Stimulated activated CD8-positive, alpha-beta memory T cell treated with anti-CD3 and anti-CD28 coated beads, Interleukin-4, amount 100 ng/mL, for 1 hour (primary cell): ENCODE measurements at places on chromosomes 7 and 10.

- DNase-seq: no peak
Measured at GRCh38 chr10:74929197-74929596, 102.8 kb downstream of the KAT6B start.

GRCh38 chr7:1533547-1534329 lies 3.2 kb downstream of the MAFK start:
- DNase-seq: no peak

GRCh38 chr10:103917302-103918052 lies 507 bp downstream of the STN1 start:
- DNase-seq: no peak

GRCh38 chr10:62075912-62076311 lies 174.4 kb downstream of the ARID5B start:
- DNase-seq: no peak

DNA sequence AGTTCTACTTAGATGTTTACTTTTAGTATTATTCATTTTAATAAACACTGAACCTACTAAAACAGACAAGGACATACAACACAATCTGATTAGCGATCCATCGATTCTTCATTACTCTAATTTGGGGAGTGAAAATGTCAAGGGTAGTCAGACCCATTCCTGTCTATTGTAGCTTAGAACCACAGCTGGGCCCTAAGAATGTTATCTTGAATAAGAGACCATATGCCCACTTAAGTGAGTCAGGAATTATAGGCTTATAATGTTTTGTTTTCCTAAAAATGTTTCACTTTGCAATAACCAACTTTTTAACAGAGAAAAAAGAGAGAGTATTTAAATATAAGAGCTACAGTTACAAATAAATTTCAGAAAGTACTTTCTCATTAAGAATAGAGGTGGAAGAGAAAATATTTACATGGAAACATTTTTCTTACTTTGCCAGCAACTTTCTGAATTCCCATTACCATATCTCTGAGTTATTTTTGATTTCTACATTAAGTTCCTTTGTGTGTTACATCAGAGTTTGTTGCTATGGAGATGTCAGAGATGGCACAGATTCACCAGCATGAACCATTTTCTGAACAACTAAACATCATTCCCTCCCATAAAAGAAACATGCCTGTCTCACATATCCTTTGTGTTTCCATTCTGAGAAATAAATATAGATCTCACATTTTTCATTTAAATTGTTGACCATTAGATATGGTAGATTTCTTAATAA lies 75.4 kb upstream of the SLC13A1 start:
- DNase-seq: no peak

DNA sequence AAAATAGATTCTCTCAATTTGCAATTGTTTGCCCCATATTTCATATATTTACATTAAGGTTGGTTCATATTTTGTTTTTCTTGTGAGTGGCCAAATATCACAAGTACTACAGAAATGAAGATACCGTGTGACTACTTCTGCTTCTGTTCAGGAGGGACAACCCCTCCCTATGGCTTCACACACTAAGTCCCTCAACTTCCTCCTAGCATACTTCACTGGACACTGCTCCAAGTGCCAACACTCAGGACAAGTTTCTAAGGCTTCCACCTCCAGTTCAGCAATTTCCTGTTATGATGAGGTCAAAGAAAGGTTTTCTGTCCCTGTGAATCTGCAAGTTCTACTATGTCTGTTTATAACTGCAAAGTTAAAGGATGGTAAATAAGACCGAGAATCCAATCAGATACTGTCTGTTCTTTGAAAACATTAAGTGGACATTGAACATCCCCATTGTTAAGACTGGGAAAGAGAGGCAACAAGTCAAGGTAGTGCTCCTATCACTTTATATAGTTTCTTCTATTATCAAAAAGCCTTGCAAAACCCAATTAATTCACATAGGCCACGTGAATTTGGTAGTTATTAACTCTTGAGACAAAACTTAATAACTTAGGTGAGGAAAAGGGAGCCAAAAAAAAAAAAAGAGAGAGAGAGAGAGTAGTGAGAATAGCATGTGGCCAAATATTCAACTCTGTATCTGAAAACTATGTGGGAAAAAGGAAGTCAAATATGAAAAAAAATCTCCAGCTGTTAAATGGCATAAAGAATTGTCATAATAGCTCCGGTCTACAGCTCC lies 81.3 kb upstream of the DKK1 start:
- no peak for DNase-seq

DNA sequence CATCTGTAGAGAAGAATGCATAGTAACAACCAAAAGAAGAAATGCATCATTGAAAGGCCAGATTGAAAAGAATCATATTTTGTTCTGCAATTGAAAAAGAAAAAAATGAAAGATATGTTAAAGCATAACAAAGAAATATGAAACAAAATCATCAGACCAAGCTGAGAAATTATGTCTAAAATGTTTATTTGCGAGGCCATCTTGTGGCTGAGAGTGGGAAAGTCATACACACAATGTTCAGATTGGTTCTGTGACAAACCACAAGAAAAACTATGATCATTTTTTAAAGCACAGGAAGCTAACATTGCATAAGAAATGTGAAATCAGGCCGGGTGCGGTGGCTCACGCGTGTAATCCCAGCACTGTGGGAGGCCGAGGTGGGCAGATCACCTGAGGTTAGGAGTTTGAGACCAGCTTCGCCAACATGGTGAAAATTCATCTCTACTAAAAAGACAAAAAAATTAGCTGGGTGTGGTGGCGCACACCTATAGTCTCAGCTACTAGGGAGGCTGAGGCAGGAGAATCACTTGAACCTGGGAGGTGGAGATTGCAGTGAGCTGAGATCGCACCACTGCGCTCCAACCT lies 36.6 kb downstream of the ABCB5 start:
- DNase-seq: no peak

- DNase-seq: no peak
Measured at GRCh38 chr7:38953971-38954370, 23.7 kb upstream of the POU6F2 start.

DNA sequence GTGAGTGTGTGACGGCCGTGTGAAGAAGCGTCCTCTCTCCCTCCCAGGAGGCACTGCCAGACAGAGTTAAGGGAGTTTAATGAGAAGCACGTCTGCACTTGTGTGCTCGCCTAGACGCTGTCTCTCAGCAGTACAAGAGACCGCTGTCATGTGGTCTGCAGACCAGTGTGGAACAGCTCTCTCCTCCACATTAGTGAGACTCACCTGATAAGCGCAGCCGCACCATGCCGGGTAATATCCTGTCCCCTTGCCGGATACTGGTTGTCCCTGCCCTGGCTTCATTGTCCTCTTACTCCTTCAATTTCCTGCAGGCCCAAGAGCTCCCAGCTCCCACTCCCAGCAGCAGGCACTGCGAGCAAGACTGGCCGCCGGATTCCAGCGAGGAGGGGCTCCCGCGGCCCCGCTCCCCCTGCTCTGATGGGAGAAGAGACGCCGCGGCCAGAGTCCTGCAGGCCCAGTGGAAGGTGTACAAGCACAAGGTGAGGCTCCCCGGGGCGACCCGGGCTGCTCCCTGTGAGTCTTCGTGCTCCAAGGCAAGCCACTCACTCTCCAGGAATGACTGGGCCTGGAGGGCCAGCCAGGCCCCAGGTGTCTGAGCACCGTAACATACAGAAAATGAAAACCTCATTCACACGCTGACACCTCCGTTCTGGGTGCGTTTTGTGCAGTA lies 33.5 kb upstream of the TTYH3 start:
- no peak for DNase-seq

- no peak for DNase-seq
Measured at GRCh38 chr7:133044722-133045473, 37.0 kb downstream of the CHCHD3 start.

DNA sequence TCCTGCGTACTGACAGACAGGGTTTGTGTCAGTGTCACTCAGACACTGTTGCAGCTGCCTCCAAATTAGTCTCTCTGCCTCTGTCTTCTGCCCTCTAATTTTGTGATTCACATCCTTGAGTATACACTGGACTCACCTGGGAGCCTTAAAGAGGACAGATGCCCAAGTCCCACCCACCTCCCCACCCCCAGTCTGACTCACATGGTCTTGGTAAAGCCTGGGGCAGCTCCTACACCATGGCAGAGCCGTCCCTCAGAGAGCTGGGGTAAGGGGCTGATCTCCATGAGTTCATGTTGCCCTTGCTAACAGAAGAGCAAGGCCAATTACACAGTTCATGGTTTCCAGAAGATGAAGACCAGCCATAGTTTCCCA lies 197.6 kb upstream of the STK17A start:
- no peak for DNase-seq

GRCh38 chr10:77970869-77971803 lies 44.6 kb upstream of the DLG5 start:
- no peak for DNase-seq

DNA sequence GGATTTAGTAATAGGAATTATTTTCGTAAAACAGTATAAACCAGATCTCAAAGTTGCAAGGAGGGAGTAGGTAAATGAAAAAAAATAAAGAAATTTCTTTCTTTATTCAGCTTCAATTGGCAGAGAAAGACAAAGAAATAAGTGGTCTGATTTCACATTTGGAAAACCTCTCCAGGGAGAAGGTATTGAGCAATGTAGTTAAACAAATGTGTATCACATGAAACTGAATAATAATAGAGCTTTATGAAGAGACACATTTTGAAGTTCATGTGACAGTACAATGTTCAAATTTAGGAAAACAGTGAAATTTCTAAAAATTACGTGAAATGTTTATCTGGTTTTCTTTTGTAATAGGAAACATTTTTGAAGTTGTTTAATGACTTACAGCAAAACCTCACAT lies 63.0 kb downstream of the TAX1BP1 start:
- DNase-seq: no peak

- no peak for DNase-seq
Measured at GRCh38 chr10:33579996-33580395, 245.5 kb upstream of the NRP1 start.

- no peak for DNase-seq
Measured at GRCh38 chr10:31396376-31396775, 77.4 kb downstream of the ZEB1 start.

- DNase-seq: no peak
Measured at GRCh38 chr7:30936650-30937245, 25.1 kb downstream of the AQP1 start.

DNA sequence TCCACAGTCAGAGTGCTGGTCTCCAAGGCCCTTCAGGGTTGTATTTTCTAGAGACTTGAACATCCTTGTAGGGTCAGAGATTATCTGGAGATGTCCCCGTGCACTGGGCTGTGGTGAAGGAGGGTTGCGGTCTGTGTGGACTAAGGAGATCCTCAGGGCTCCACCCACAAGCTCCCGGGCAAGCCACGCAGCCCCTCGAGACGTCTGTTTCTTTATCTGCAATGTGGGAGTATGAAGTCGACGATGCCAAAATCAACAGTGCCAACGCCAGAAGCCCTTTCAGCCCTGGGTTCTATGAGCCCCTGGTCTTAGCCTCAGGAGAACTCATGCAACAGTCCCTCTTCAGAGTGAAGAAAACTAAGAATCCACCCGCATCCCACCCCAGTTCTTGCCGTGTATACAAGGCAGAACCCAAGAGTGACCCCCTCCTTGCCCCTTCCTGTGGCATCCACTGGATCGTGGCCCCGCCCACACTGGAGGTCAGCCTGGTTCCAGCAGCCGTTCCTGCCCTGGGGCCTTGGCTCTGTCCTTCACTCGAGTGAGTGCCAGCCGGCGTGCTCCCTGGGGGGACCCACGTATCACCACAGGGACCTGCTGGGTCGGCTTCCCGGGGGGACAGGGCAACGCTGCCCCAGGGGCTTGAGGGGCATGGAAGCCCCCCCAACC lies 6.0 kb upstream of the SHH start:
- no peak for DNase-seq
